ENCODE measurements at places on chromosomes 5 and 9.

DNA sequence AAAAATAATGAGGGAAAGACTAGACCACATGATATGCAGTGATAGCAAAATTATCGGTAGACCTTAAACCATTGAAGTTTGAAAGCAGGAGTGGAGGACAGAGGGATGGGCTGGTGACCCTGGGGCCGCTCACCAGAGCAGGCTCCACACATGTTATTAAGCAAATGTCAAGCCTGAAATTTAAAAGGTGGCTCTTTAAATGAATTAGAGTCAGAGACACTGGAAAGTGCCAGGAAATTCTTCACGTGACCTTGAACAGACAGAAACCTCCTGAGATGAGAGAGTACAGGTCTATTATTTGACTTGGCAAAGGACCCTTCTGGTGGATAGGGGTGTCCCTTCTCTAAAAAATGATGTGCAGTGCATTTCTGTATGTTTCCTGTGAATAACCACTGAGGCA is 111.0 kb upstream of the CPEB4 start:
- no peak for DNase-seq

DNA sequence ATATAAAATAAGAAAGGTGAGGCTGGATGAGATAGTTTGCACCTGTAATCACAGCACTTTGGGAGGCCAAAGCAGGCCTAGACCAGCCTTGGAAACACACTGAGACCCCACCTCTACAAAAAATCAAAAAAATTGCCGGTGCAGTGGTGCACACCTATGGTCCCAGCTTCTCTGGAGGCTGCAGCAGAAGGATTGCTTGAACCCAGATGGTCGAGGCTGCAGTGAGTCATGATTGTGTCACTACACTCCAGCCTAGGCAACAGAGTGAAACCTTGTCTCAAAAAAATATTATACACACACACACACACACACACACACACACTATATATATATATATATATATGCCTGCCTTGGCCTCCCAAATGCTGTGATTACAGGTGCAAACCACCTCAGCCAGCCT is 1.3 kb downstream of the SLC35D2 start:
- DNase-seq: peak; percentile 34

- DNase-seq: no peak
Measured at GRCh38 chr9:4581035-4581760, 80.9 kb upstream of the PLPP6 start.

DNA sequence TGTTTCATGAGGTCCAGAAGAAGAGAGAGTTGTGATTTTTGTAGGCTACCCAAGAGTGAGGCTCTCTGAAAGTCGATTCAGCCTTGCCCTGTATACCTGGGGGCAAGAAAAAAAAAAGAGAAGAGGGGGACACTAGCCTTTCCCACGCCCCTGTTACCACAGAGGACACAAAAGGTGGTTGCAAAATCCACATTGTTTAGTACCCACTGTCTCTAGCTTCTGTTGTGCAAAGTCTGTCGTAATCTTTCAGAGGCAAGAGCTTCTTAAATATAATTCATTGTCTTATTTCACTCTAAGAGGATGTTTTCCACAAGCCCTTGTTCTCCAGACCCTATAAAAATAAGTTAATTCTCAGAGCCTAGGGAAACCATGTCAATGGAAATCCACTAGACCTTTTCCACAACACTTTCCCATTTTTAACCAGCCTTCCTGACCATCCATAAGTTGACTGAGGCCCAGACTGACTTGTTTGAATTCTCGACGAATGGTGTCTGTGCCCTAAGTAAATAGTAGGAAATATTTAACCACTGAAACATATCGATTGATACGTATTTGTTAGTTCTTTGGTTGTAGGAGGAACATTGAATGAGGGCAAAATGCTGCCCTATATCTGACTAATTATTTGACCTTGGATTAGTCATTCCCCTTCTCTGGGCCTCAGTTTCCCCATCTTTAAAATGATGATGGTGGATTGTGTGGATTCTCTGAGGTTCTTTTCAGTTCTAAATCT is 182.7 kb downstream of the PAPPA start:
- DNase-seq: no peak

DNA sequence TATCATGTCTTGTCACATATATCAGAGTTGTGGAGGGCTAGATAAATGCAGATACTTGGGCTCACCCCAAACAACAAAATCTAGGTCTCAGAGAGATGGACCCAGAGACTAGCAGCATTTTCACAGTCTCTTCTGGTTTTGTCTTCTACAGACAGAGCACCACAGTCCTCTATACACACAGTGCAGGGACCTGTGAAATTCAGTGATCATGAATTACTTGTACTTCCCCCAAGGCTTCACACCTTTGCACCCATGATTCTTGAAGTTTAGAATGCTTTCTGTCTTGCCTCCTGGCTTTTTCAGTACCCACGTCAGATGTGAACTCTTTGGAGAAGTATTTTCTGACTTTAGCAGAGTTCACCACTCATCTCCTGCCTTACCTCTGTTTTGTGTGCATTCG is 371.5 kb upstream of the PRR16 start:
- no peak for DNase-seq

DNA sequence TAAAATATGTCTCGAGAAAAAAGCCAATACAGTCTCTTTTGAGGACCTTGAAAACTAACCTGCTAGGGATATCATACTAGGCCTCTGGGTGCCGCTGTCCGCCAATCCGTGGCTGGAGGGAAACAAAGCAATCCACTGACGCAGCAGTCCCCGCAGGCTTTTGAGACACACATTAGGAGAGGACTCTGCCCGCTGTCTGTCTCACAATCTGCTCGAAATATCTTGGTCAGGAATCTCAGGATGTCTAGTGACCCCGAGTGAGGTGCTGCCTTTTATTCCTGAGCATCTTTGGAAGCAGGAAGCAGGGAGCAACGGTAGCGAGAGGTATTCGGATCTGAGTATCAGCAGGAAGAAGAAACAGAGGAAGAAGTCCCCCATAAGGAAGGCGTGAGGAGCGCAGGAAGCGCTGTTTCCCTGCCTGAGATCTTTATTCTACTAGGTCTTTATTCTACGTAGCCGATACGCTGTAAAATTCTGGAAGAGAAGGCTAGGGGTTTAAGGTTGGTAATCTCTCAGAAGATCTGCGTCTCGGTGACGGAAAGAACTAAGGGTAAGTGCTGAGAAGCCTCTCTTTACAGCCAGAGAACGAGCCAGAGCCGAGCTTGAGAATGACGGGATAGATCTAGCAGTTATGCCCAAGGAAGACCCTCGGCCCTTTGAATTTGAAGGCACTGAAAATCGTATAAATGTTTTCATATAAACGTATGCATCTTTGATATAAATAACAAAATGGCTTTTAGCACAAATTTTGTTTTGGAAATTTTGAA is 4.0 kb upstream of the PCDHGA1 start:
- peak; percentile 30 for DNase-seq

GRCh38 chr5:119289438-119290044 is 66.3 kb upstream of the TNFAIP8 start:
- no peak for DNase-seq

DNA sequence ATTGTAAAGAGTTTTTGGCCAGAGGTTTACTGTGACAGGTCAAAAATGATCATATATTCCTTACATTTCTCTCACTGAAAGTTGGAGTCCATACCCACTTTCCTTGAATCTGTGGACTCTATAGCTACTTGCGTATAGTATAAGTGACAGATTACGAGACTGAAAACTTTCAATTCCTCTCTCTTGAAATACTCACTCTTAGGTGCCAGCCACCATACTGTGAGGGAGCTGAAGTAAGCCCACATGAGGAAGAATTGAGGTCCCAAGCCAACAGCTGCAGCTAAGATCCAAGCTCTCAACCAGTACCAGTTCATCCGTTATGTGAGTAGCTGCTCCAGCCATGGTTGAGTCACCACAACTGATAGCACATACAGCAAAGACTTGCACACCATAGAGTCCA is 128.1 kb upstream of the FAM174A start:
- no peak for DNase-seq

- no peak for DNase-seq
Measured at GRCh38 chr5:89065919-89066318, 182.9 kb upstream of the MEF2C start.

- no peak for DNase-seq
Measured at GRCh38 chr5:167565189-167565954, 726.1 kb upstream of the WWC1 start.

DNA sequence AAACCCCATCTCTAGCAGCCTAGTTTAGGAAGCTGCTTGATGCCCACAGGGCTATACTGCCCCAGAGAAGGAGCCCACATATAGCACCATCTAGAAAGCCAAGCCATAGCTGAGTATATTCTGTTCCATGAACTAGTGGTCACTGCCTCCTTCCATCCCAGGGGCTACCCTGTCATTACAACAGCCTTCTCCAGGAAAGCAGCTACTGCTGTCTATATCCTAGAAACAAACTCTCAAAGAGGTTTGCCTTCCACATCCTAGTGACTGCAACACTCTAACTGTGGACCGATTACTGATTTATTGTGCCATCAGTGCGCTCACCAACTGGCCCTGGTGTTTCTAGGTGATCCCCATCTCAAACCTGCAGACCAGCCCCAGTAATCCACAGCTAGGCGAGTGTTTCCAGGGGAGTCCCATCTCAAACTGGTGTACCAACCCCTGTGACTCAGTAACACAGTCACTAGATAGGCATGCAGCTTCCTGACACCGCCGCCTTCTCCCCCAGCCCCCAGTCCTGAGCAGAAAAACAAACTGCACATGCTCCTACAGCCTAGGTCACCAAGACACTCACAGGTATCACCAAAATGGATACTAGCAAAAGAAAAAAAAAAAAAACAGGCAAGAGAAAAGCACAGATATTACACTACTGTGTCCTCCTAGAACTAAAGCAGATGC is 14.8 kb downstream of the SPTLC1 start:
- no peak for DNase-seq
